ENCODE measurements at places on chromosomes 1 and 21.

DNA sequence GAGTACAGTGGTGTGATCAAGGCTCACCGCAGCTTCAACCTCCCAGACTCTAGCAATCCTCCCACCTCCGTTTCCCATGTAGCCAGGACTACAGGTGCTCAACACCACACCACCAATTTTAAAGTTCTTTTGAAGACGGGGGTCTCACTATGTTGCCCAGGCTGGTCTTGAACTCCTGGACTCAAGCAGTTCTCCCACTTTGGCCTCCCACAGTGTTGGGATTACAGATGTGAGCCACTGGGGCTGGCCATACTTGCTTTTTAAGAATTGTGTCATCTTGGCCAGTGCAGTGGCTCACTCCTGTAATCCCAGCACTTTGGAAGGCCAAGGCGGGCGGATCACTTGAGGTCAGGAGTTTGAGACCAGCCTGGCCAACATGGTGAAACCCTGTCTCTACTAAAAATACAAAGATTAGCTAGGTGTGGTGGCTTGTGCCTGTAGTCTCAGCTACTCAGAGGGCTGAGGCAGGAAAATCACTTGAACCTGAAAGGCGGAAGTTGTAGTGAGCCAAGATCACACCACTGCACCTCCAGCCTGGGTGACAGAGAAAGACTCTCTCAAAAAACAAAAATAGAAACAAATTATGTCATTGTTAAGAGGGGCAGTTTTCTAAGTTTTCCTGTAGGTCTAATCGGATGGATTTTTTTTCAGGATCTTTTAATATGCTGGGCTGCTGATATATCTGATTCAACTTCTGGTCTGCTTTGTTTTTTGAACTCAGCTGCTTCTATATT, 18.7 kb downstream of the AK4 start:
- DNase-seq = peak; percentile 27

- no peak for DNase-seq
Observed at GRCh38 chr1:226985839-226986463, 45.9 kb downstream of the COQ8A start.

GRCh38 chr1:91781371-91781825, 104.6 kb downstream of the TGFBR3 start:
- peak; percentile 3 for DNase-seq

- no peak for DNase-seq
Observed at GRCh38 chr1:220818421-220819173, 31.9 kb downstream of the MTARC1 start.

DNA sequence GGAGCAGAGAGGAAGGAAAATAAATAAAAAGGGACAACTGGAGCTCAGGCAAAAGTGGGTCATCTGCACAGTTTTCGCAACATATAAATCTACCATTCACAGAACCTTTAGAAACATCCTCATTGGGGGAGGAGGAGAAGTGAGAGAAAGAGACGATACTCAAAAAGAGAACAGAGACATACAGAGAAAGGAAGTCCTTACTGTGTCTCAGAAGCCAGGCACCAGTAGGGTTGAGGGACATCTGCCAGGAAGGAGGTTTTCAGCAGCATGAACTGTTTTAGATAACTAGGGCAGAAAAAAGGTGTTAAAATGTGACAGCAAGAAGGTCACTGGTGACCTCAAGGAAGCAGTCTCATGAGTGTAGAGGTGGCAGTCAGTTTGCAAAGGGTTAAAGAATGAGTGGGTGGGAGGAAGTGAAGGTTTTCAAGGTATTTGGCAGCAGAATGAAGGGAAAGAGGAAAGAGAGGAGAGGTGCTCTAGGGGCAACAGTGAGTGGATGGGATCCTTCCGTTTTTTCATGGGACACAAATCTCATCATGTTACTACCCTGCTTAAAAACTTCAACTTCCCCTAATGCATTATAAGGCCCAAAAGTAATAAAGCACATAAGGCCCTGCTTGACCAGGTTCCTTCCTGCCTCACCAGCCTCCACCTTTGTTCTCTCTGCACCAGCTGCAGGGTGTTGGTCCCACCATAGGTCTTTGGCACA, 9.5 kb downstream of the JAK1 start:
- peak; percentile 81 for DNase-seq

DNA sequence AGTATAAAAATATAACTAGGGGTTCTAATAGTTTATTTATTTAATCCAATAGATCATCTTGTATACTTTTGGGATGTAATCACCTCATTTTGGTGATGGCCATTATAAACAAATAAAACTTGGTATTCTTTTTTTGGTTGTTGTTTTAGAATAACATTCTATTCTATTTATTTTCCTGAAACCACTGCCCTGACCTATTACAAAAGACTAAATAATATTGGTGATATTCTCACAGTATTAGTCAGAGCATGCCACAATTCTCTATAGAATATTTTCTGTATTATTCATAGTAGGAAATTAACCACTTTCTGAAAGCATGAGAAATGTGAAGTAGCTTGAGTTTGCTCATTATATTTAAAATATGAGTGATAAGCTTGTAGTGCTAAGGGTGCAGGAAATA, 54.1 kb upstream of the LRRC7 start:
- DNase-seq = no peak

- no peak for DNase-seq
Observed at GRCh38 chr1:224569276-224569675, 46.8 kb upstream of the CNIH3 start.

DNA sequence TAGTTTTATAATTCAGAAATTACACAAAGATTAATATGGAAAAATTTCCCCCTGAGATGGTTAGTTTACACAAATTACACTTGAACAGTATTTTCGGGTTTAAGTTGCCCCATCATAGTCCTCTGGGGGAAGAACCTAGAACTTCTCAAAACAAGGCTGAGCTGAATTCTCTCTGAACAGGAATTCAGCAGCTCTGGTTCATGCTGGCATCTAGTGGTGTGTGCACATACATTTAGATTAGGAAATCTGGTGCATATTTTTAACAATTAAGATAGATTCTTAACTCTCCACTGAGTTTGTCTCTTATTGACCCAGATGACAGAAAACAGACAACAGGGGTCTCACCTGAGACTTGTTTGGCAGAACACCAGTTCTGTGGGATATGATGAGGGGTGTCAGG, 410.7 kb downstream of the DSCAM start:
- no peak for DNase-seq

GRCh38 chr1:223726380-223727001, 14.2 kb downstream of the CAPN2 start:
- peak; percentile 97 for DNase-seq

DNA sequence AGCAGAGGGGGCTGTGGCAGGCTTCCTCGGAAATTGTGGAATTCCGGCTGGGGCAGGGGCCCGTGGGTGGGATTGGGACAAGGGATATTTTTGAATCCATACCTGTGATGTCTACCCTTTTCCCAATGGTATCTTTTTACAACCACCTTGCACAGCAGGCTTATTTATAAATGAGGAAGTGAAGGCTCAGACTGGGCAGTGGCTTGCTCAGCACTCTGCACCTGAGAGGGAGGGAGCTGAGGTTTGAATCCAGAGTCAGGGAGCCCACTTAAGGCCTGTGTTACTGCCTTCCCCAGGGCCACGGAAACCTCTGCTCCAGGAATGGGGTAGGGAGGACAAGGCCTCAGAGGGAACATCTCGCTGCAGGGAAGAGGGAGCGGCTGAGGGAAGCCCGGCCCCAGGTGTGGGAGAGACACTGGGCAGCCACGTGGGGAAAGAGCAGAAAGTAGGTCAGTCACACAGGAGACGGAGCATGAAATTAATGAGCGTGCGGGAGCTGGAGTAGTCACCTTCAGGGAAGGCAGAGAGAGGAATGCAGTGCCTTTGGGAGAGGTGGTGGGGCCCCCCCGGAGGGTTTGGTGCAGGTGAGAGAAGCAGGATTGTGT, 35.4 kb upstream of the SCMH1 start:
- no peak for DNase-seq

DNA sequence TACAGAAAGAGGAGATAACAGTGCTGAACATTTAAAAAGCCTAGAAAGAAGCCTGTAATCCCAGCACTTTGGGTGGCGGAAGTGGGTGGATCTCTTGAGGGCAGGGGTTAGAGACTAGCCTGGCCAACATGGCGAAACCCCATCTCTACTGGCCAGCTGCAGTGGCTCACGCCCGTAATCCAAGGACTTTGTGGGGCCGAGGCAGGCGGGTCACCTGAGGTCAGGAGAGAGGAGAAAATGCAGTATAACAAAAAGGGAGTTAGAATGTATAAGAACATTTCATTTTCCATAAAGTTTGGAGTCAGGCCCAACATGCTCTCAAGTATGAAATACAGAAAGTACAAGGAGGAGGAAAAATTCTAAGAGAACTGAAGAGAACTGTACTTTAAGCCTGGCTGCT, 134.5 kb downstream of the SMYD3 start:
- no peak for DNase-seq

GRCh38 chr1:162360237-162360873, 16.3 kb downstream of the SPATA46 start:
- DNase-seq = no peak

DNA sequence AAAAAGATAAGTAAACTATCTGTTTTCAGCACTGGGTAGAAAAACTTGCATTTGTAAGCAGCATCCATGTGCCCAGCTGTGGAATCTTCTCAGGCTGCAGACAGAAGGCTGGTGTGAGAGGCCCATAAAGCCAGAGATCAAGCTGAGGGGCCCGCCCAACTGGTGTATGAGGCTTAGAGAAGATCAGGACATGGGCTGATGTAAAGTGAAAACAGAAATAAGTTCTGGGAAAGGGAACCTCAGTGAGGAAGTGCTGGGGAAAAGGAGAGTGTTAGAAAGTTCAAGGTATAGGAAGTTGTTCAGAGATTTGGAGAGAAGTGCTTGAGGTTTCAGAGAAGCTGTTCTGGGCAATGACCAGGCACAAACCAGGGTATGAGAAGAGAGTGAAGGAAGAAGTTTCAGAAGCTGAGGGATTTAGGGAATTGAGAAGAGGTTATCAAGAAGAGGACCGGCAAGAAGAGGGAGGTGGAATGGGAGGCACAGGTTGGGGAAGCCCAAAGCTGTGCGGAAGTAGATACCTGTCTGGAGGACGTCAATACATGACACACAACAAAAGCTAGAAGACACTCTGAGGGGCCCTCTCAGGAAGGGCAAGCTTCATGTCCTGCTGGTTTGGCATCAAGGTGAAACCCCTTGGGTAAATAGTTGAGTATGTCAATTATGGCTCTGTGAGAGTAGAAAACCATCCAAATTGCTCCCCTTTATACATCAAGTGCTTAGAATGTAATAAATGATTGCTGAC, 2.7 kb upstream of the CD5L start:
- DNase-seq = peak; percentile 55

GRCh38 chr1:66342707-66343106, 191.2 kb upstream of the SGIP1 start:
- DNase-seq = no peak

GRCh38 chr1:67646145-67647035, 38.6 kb upstream of the GADD45A start:
- no peak for DNase-seq

GRCh38 chr1:112674986-112675727, 698 bp downstream of the MOV10 start:
- DNase-seq = peak; percentile 44

GRCh38 chr1:156689953-156690674, 12.9 kb upstream of the NES start:
- peak; percentile 47 for DNase-seq

DNA sequence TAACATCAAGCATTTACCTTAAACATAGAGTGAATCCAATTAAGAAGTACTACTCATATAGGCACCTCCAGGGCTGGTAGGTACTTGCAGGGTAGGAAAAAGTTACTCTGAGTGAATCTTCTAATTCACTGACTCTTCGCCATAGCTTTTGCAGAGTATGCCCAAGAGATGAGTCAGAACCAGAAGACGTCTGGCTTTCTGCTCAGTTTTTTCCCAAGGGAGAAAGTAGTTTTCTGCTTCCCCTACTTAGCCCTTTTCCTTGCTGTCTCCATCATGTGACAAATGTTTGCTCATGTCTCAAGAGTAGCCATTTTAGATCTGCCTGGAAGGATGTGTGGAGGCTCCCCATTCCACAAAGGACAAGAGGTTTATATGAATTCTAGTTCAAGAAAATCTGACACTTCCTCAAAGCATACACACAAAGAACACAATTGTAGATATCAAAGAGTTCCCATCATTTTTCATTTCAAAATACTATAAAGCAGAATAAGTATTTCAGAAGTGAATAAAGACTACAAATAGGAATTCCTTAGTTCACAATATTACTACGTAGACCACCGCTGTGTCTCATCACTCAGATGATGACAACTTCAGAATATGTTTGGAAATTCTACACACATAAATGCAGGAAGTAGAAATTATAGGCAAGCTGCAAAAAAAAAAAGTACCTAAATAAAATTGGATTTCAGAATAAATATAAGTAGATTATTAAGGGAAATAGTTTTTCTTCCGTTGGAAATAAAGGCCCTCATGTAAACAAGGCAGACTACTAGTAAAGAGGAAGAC, 98.5 kb downstream of the ASH1L start:
- peak; percentile 66 for DNase-seq

DNA sequence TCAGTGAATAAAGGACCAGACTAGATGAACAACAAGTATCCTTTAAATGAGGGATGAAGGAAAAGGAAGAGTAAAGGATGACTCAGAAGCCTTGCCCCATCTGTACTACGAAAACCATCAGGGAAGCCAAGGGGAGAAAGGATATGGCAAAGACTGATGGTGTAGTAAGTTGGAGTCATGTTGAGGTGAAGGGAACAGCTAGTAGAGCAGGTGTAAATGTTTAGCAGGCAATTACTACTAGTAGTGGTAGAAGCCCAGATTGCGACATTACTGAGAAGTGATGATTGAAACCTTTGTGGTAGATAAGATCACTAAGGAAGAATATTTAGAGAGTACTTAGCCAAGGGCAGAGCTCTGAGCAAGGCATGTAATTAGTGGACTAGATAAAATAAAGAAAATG, 84.0 kb downstream of the PHTF1 start:
- DNase-seq = no peak

- DNase-seq = peak; percentile 65
Observed at GRCh38 chr1:153404768-153405167, 11.6 kb upstream of the S100A7A start.

DNA sequence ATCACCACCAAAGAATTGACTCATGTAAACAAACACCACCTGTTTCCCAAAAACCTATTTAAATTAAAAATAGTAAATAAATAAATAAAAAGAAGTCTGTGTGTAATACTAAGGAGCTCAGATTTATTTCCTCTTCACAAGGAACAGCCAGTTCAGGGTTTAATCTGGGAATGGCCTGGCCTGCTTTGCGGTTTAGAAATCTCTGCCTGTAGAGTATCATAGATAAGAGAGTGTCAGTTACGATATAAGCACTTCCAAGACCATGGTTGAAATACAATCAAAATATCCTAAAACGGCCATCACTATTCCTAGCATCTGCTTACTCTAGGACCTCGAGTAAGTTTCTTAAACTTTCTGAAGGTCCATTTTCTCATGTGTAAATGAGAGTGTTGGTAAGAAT, 274.4 kb downstream of the PLPP3 start:
- DNase-seq = no peak

- DNase-seq = no peak
Observed at GRCh38 chr1:204146965-204147364, 4.9 kb downstream of the ETNK2 start.

GRCh38 chr1:209062863-209063262, 520.7 kb upstream of the CAMK1G start:
- no peak for DNase-seq

- no peak for DNase-seq
Observed at GRCh38 chr1:236381565-236382158, 12.4 kb upstream of the EDARADD start.

GRCh38 chr1:94674876-94675275, 133.3 kb upstream of the F3 start:
- no peak for DNase-seq

All from suppressor macrophage treated with lipopolysaccharide for 4 hours (primary cell).